ENCODE measurements at places on chromosomes 1 and 21. TPM values are rescaled to one million over a fixed set of nuclear protein-coding genes. Genes with fewer than 3 reads are reported as not detected.

DNA sequence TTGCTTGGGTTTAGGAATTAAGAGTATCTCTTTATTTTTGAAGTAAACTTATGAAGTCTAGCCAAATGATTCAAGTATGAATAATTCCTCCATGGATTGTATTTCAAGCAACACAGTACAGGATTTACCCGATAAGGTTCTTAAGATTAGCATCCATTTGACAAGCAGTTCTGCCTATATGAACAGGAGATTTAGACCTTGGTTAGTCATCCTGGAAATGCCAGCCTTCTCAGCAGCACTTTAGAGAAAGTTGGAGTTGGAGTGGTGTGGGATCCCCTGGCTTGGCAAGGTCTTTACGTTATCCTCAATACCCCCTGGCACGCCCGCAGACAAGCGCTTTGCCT is 1.6 kb downstream of the BCAR3 start:
- no peak for DNase-seq

- DNase-seq = no peak
Observed at GRCh38 chr1:150271291-150271959, 1.2 kb upstream of the C1orf54 start.

DNA sequence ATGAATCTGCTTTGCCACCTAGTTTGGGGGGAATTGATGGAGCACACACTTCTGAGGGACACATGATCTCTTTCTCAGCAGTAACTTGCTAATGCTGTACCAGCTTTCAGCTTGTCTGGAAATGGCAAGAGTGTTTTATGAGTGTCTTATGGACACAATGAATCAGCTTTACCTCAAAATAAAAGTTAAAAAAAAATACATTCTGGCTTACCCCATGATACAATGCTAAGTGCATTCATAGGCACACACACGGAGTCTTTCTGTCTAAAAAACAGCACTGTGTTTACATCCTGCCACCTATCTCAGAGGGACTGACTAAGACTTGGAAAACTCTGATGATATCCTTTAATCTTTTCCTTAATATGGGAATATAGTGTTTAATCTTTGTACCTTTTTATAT is 455.5 kb upstream of the ADAMTS5 start:
- no peak for DNase-seq

DNA sequence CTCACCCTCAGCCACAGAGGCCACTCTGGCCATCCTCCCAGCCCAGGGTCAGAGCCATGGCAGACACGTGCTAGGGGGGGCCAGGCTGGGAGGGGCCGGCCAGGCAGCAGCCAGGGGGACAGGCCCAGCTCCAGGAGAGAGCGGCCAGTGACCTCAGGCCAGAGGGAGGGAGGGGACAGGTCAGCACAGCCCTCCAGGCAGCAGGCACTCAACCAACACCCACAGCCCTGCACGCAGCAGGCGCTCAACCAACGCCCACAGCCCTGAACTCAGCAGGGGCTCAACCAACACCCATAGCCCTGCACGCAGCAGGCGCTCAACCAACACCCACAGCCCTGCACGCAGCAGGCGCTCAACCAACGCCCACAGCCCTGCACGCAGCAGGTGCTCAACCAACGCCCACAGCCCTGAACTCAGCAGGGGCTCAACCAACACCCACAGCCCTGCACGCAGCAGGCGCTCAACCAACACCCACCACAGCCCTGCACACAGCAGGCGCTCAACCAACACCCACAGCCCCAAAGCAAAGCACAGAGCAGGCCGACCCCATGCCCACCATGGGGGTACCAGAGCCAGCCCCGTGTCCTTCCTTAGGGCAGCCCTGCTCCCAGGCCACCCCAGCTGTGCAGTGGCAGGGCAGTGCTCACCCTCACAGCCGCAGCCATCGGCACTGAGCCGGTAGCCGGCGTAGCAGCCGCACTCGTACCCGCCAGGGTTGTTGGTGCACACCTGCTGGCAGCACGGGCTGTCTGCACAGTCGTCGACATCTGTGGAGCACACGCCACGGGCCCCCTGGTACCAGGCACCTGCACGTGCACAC is 55.9 kb downstream of the ARHGEF16 start:
- no peak for DNase-seq

DNA sequence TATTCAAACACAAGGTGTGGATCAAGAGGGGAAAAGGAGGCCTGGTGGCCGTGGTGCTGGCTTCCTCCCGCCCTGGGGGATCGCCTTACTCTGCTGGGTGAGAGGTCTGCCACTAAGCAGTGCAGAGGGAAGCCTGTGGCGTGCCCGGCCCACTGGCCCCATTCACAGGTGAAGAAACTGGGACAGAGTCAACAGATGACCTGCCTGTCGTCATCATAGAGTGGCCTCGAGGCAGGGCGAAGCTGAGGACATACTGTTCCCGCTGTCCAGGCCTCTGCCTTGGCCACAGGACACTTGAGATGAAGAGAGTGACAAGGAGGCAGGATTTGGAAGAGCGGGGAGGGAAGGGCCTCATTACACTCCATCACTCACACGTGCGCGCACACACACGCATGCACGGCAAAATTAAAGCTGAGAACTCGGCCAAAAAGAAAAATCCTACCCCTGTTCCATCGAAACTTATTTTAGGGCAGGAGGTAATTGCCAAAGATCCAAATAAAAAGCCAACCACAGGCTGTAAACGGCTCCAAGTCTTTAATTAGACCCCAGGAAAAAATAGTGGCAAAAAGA is 50.5 kb downstream of the CASZ1 start:
- DNase-seq = no peak

DNA sequence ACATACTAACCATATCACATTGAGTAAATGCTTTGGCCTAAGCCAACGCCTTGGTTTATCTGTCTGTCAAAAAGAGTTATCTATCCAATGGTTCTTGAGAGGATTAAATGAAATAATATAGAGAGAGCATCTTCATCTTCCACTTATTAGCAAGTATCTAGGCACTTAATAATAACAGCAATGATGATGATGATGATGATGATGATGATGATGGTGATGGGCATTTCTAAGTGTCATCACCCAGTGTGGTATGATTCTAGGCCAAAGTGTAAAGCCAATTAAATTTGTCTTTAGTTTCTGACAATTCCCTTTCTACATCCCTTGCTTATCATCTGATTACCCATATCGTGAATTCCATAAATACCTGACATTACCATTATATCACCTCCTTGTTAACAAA is 65.7 kb upstream of the LRRC53 start:
- DNase-seq = no peak

DNA sequence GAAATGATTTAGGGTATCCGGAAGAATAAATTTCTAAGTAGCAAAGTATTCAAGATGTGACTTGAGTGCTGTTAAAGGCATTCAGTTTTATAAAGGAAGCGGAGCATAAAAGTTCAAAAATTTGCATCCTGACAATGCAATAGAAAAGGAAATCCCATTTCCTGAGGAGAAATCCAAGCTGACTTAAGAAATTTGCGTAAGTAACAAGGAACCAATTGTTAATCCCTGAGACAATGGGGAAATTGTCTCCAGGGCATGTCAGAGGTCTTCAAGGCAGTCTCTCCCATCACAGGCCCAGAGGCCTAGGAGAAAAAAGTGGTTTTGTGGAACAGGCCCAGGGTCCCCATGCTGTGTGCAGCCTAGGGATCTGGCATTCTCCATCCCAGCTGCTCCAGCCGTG is 416.0 kb downstream of the PRDM2 start:
- DNase-seq = no peak

DNA sequence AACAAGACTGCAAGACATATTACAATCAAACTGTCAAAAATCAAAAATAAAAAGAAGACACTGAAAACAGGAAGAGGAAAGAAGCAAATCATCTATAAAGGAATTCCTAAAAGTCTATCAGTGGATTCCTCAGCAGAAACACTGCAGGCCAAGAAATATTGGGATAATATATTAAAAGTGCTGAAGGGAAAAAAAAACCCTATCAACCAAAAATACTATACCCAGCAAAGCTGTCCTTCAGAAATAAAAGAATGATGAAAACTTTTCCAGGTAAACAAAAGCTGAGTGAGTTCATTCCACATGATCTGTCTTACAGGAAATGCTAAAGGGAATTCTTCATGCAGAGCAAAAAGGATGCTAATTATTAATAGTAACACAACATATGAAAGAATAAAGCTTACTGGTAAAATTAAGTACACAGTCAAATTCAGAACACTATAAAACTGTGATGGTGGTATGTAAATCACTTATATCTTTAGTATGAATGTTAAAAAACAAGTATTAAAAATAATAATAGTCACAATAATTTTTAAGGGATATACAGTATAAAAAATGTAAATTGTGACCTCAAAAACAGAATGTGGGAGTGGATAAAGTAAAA is 12.9 kb upstream of the ACP6 start:
- no peak for DNase-seq

DNA sequence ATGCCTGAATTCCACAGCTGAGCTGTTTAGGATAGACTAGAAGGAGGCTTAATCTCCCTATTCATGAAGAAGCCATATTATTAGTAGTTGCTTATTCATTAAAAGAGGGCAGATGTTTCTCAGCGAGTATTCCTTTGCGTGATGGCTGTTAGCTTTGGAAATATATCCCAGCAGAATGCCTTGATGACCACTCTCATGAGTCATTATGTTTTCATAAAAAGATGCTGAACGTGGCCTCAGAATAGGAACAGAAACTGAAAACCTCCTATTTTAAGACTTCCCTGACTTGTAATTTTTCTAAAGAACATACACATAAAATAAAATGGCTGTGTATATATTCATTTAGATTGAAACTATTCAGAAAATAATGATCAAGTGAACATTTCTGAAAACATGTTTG is 9.6 kb upstream of the PLA2G4A start:
- no peak for DNase-seq

- DNase-seq = no peak
Observed at GRCh38 chr1:94621395-94621794, 79.8 kb upstream of the F3 start.

- DNase-seq = peak; percentile 31
Observed at GRCh38 chr21:44869781-44870747, 3.4 kb downstream of the PTTG1IP start.

LSS gene
- 59.5 TPM for total RNA-seq

KLHDC9 gene
- not detected for total RNA-seq

FOXJ3 gene
- total RNA-seq = 76.5 TPM
